T-helper 22 cell (primary cell): ENCODE measurements at places on chromosomes 5 and 9.

- DNase-seq = no peak
Measured at GRCh38 chr5:20528471-20528870, 540.5 kb upstream of the CDH18 start.

DNA sequence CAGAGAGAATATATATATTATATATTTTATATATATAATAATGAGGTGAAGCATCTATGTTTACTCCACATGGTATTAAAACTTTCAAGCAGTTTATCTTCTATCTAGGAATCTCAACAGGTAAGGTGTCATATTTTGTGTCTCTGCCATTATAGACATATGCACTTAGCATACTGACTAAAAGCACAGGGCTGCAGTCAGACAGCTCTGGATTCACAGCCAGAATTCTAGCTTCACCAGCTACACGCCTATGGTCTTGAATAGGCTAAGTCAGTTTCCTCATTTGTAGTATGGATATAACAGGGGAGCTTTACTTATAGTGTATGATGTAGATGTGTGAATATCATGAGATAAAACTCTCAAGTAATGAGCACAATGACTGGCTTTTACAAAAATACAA, 57.9 kb downstream of the FBN2 start:
- no peak for DNase-seq

DNA sequence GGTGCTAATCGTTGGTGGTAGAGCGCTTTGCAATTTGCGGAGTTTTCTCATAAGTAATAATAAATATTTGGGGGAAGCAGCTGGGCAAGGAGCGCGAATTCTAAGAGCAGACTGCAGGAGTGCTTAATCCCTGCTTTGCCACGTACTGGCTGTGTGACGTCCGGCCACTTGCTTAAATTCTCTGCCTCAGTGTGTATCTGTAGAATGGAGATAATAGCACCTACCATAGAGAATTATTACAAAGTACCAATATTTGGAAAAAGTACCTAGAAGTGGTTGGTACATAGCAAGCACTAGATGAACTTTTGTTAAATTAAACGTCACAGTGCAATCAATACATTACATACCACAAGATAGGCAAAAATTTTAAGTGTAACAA, 598 bp upstream of the TMED7 start:
- DNase-seq = no peak

- DNase-seq = no peak
Measured at GRCh38 chr5:152100462-152100861, 175.8 kb upstream of the GLRA1 start.

DNA sequence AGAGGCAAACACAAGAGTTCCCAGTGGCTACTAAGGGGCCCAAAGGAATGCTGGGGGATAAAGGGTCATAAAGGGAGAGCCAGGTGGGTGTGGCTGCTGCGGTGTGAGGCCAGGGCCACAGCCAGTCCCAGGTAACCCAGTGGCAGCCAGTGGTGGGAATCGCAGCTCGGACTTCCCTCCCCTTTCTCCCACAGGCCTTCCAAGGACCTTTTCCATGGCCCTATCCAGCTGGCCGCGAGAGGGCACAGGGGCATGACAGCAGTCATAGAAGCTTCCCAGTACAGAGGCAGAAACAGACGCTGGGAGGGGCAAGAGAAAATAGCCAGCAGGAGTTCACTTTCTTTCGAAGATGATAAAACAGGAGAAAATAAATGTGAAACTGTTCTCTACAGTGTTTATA, 257.6 kb downstream of the SEMA5A start:
- DNase-seq = no peak
